Activated T-cell treated with anti-CD3 and anti-CD28 coated beads, Interleukin-2, amount 50 U/mL, for 4 hours (primary cell): ENCODE measurements at places on chromosomes 12 and 14. TPM values are rescaled to one million over a fixed set of nuclear protein-coding genes. Genes with fewer than 3 reads are reported as not detected.

DNA sequence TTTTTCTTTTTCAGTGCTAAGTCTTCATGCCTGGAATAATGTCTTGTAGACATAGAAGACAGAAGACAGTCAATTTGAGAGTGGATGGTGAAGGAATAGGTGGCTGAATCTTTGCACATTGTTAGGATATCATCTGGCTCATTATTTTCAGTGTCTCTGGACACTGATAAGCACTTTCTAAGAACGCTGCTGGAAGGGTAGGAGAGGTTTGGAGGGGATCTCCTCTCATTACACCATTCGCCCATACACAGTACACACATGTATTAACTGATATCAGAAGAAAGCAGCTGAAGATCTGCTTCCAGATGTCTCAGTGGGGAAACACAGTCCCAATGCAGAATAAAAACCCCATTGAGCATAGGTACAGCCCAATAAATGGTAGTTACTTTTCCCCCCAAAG lies 461.1 kb upstream of the DCN start:
- no peak for DNase-seq

DNA sequence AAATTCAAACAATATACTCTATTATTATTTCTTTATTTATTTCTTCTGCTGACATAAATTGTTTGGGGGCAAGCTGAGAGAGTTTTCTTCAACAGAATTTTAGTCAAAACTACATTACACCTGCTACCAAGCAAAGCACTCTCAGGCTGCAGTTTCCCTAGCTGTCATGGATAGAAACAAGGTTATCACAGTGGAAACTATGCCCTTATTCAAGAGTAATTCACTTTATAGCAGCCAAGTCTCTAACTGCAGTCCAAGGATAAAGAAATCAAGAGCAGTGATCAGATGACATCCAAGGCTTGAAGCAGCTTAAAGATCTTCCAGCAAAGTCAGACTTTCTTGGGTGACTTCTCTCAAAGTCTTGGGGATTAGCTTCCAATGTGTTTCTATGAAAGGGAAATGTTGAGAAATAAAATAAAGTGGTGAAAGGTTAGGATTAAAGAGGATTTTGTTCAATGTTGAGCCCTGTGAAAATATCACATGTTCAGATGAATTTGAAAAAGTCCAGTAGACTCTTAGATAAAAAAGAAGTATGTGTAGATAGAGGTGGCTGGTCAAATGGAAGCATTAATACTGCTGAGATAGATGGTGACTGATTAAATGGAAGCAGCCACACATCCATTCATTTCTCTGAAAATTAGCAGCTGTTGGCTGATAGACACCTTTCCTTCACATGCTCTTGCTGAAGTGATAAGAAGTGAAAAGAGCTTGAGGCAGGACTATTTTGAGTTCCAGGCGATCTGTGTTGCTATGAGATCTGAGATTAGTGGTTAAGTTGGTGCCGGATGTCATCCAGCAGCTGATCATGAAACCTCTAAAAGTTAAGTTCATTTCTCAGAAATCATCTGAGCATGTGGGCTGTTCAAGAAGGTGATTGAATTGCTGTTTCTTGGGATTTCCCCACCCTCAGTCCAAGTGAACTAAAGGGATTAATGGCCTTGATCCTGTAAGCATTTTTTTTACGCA lies 257.8 kb upstream of the BTG1 start:
- peak; percentile 47 for DNase-seq

DNA sequence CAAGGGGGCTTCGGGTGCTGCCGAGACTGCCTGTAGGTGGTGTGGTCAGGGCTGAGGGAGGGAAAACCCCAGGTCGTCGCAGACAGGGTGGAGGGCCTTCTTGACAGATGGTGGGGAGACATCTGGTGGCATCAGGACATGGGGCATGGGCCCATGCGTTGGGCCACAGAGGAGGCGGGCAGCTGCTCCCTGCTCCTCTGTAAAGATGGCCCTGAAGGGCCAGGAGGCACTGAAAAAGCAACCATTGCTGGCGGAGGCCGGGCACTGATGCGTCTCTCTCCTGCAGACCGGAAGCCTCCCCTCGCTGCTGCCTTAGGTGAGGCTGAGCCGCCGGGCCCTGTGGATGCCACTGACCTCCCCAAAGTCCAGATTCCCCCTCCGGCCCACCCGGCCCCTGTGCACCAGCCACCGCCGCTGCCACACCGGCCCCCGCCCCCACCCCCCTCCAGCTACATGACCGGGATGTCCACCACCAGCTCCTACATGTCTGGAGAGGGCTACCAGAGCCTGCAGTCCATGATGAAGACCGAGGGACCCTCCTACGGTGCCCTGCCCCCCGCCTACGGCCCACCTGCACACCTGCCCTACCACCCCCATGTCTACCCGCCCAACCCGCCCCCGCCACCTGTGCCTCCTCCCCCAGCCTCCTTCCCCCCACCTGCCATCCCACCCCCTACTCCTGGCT lies 28.8 kb downstream of the CCNK start:
- no peak for DNase-seq

- no peak for DNase-seq
These were observed 32.8 kb downstream of the HECTD4 start for GRCh38 chr12:112349431-112349830.

DNA sequence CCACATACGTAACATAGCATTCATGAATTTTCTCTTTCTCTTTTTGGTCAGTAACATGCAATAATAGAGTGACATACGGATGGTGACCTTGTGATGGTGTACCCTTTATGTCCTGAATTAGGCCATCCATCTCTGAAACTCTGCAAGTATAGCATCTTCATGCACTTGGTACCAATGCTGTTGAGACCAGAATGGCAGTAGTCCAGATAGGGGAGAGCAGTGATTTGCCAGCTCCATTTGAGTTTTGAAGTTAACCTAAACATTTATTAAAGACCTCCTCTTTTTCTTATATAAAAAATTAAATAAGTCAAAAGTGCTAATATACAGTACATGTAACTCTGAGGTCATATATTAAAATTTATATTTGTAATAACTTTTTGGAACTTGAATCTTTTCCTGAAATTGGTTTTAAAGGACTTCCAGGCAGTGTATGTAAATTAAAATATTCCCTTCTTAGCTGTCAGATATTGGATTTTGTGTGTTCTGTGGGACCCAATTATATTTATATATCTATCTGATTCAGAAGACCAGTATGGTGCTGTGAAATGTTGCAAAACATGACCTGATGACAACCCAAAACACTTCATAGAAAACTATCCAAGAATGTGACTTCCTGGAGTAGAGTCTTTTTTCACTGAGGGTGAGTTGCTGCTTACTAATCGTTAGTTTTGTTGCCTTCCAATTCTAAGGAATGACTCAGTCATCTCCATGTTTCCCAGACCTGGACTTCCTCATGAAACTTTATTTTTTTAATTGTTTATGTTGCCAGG lies 3.5 kb downstream of the ELK3 start:
- DNase-seq: no peak

DNA sequence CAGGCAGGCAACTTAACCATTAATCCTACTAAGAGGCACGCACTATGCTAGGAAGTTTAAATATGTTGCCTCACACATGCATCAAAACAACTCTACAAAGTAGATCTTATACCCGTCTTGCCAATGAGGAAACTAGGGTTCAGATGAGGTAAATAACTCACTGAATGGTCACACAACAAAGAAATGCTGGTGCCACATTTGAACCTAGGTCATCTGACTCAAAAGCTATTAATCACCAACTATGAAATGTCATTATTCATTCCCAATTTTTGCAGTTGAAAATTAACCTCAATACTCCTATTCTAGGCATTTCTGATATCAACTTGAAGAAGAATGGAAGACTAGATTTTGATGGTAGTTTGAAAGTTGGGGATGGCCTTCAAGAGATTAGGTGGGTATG lies 2.8 kb upstream of the PYROXD1 start:
- DNase-seq: no peak

GRCh38 chr12:88391556-88391955 lies 188.7 kb downstream of the KITLG start:
- DNase-seq: no peak

DNA sequence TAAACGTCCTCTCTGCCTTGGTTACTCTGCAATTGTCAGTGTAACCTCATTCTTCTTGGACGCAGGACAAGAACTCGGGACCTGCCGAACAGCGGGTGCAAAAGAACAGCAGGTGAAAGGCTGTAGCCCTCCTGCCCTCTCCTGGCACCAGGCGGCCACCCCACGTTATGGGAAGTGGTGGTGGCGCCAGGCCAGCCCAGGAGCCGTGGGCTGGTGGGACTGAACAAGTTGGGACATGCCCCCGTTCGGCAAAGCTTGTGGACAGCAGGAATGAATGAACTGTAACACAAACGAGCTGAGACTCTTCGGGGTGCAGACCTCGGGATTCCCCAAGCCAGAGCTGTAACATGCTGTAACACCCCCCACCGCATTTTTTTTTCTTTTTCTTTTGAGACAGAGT lies 6.6 kb upstream of the M6PR start:
- no peak for DNase-seq

- no peak for DNase-seq
These were observed 1019.8 kb downstream of the GALC start for GRCh38 chr14:86973177-86973576.

- no peak for DNase-seq
These were observed 19.1 kb upstream of the COL2A1 start for GRCh38 chr12:48023386-48023785.

GRCh38 chr14:24513009-24513408 lies 4.9 kb upstream of the CMA1 start:
- no peak for DNase-seq

DNA sequence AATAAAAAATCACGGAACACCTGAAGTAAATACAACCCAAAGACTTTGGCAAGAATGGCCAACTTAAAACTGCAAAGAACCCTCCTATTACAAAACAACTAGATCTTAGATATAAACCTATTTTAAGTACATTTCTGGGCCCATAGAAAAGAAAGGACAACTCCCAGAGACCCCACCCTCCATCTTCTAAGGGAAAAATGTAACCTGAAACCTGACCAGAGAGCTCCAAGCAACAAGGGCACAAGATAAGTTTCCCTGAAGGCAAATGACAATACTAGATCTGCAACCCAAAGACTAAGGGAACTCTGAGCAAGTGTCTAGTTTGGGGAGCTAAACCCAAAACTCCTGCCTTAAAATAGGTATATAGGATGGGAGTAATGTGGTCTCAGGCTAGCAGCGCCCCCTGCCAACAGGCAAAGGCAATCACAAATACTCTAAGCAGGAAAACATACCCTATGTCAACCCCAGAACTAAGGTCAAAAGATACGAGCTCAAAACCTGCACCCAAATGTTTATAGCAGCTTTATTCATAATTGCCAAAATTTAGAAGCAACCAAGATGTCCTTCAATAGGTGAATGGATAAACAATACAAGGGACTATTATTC lies 218.9 kb downstream of the ITPR2 start:
- DNase-seq: no peak

- DNase-seq: no peak
These were observed 172.4 kb downstream of the EMP1 start for GRCh38 chr12:13368971-13369370.

GRCh38 chr12:130668286-130669204 lies 47.6 kb downstream of the RIMBP2 start:
- no peak for DNase-seq

Gene INHBE
- total RNA-seq: 0.27 TPM

Gene ERH
- total RNA-seq: 366 TPM

Gene PSMB11
- not detected for total RNA-seq
